Activated CD4-positive, alpha-beta memory T cell treated with anti-CD3 and anti-CD28 coated beads, Interleukin-2, amount 10 ng/mL, durations not matched to agents 7 days and 5 days (primary cell): ENCODE measurements at places on chromosomes 3 and 15. TPM values are rescaled to one million over a fixed set of nuclear protein-coding genes. Genes with fewer than 3 reads are reported as not detected.
A peak's percentile ranks its signal among the peaks of the same experiment; 100 is the strongest.

- no peak for DNase-seq
These were observed 13.8 kb downstream of the THBS1 start for GRCh38 chr15:39594446-39595337.

DNA sequence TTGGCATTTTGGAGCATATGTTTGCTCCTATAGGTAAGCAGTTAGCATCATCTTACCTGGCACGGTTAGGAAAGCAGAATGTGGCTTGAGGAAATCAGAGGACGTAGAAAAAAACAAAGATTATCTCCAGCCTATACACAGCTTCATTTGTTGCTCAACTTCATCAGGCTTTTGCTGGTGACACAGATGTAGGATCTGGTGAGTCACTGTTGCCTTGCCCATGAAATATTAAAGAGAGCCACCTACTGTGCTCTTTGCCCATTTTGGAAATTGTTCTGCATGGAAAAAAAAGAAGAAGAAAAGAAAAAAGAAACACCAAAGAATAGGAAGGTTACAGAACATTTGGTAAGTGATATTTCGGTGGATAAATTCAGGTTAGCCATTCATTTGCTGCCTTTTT lies 3.8 kb downstream of the IL1RAP start:
- DNase-seq = no peak

DNA sequence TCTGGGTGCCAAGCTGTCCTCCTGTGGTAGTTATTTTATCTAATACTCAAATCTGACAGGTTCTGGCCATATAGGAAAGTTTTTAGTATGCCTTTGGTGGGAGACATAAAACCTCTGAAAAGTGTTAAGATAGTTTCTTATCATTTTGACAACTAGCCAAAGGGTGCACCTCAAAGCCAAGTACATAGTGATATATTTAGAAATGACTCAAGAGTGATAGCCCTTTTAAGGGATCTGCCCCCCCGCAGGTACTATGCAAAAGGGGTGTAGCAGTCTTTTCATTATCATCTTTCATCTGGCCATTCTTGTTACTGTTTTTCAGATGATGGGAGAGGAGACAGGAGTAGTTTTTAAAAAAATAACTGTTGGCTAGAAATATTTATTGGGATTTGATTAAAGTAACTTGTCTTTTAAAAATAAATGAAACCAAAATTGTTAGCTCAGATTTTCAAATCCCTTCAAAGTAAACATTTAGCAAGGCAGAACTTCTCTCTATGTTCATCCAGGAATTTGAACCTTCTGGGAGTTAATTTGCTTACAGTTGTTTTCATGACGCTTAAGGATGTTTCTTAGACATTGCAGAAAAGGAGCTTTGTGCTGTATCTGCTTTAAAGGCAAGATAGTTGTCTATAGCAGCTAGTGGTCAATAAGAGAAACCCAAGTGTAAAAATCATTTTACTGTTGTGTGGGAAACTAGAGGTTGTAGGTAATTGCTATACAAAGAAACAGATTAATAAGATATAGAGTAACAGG lies 5.1 kb downstream of the PHLDB2 start:
- DNase-seq = no peak

DNA sequence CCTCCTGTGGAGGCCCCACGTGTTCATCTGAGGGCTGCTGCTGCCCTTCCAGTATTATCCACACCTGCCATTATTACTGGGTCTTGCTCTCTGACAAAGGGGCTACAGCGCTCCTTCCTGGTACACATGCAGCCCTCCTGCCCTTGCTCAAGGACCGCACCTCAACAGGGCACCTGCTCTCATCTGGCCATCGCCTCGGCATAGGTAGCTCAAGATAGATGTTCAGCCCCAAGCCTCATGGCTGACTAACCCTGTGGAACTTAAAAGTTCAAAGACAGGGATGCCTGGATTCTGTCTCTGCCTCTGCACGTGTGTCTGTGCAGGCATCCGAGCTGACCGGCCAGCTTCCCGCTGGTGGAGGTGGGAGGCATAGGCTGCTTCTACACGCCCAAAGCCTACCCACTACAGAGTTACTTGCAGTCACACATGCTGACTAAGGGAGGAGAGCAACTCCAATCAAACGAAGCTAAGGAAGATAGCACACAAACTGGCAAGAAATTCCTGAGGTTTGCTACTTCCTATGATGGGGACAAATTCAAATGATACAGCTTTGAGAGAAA lies 152.5 kb upstream of the ATP10A start:
- no peak for DNase-seq

GRCh38 chr3:35894735-35895134 lies 255.4 kb downstream of the ARPP21 start:
- no peak for DNase-seq

DNA sequence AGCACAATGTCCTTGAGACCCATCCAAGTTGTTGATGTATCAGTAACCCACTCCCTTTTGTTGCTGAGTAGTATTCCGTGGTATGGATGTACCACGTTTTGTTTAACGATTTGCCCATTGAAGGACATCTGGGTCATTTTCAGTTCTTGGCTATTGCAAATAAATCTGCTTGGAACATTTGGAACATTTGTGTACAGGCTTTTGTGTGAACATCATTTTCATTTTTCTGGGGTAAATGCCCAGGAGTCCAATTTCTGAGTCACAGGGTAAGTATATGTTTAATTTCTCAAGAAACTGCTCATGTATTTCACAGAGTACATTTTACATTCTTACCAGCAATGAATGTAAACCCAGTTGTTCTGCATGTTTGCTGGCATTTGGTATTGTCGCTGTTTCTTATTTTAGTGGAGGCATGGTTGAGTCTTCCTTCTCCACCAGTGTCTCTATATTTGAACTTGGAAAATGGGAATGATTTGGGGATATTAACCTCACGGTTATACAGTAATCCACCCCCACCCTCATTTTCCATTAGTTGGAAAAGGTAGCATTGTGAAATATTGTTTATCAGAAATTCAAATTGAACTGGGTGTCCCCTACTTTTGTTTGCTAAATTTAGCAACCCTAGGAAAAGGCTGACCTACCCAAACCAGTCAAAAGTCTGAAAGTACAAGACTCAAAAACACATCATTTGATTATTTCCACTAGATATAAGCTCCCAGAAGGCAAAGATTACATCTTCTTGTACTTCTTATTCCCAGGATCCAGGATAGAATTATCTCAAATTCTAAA lies 30.8 kb downstream of the POMGNT2 start:
- DNase-seq = no peak

The GALNT15 gene
- total RNA-seq = not detected

GRCh38 chr3:184635774-184636173 lies 74.2 kb downstream of the EPHB3 start:
- no peak for DNase-seq

The ANKUB1 gene
- total RNA-seq = not detected

- no peak for DNase-seq
These were observed 401.7 kb downstream of the NLGN1 start for GRCh38 chr3:173799060-173799816.

The PRKAR2A gene
- total RNA-seq = 28.3 TPM

GRCh38 chr3:107855710-107856109 lies 235.1 kb downstream of the CD47 start:
- no peak for DNase-seq

GRCh38 chr3:16060945-16061344 lies 113.5 kb upstream of the GALNT15 start:
- DNase-seq = no peak

DNA sequence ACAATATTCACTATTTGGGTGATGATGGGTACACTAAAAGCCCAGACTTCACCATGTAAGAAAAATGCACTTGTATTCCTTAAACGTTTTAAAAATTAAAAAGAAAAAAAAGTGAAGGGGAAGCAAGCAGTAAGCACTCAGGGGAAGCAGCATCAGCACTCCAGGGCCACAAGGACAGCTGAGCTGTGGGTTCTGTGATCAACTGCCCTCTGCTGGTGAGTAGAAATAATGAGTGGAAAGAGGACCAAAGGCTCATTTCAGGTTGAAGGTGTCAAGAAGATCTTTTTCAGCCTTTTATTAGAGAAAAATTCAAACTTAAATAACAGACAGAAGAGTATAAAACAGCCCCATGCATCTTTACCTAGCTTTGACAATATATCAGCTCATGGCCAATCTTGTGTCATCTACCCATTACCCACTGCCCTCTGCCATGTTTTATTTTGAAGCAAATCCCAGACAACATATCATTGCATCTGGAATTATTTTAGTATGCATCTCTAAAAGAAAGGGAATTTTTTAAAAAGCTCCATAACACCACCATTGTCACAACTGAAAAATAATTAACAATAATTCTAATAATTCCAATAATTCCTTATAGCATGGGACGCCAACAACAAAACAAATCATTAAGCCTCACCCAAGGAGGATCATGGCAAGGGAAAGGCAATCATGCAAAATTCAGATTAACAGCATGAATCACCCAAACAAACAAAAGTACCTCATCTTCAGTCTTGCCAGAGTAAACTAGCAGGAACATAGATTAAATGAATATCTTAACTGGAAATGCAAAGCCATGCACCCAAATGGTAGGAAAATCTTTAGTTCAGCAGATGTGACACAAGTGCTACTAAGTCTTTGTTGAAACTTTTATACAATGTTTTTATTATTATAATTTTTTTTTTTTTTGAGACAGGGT lies 42.5 kb downstream of the TAMM41 start:
- DNase-seq = peak; percentile 56

The TTLL13 gene
- total RNA-seq = 0.45 TPM

DNA sequence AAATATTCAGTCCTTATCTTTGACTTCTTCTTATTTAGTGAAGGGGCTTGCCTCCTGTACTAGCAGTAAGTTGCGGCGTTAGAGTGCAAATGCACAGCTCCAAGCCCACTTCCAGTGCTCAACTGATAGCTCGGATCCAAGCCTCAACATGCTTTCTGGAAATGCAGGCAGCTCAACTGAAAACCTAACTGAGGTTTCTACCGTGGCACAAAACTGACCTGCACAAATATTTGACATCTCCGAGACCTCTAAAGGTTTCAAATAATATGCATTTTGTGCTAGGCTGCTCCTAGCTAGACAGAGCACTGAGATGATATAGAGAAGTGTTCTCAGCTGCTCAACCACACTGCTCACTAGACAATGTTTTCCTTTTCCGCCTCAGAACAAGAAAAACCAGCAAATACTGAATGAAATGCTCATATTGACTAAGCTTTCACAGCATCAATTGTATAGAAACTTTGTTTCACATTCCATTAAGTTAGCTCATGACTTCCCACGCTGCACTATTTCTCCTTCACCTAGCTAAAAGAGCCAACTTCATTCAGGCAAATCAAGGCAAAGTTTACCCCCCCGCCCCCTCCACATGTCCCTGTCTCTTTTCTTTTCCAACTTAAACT lies 822 bp downstream of the ZNF385D start:
- no peak for DNase-seq

GRCh38 chr3:115401851-115402501 lies 221.3 kb upstream of the GAP43 start:
- no peak for DNase-seq

DNA sequence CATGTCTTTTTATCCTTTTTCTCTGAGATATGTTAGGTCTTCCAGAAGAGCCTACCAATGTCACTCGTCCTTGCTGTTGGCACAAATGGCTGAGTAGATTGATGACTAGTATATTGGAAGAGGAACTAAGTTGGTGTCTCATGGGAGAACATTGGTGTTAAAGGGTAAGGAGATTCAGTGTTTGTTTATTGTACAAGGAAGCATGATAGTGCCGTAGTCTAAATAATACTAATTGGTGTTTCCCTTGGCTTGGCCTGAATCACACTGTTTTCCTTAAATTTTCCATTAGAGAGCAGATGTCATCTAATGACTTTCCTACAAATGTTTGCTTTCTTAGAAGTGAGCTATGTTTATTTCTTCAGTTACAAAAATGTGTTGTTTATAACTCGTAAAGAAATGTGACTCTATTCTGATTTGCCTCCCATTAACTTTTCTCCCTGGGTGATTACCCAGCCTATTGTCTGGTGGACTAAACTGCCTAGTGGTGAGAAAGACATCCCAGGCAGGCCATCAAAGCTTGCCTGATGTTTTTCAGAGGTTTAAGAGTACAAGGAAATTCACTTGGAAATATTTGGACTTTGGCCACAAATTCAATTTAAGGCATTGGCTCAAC lies 28.7 kb downstream of the ADAMTSL3 start:
- no peak for DNase-seq

DNA sequence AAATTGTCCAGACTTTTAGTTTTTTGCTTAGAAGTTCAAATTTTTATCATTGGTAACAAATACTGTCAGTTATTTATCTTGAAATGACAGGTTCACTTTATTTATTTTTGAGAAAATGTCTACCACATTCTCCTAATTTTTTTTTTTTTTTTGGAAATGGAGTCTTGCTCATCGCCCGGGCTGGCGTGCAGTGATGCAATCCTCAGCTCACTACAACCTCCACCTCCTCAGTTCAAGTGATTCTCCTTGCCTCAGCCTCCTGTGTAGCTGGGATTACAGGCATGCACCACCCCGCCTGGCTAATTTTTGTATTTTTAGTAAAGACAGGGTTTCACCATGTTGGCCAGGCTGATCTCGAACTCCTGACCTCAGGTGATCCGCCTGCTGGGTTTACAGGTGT lies 16.1 kb upstream of the EBLN2 start:
- no peak for DNase-seq

The ACKR2 gene
- 2.3 TPM for total RNA-seq

The ADGRG7 gene
- not detected for total RNA-seq

The MASP1 gene
- not detected for total RNA-seq

- DNase-seq = peak; percentile 66
These were observed 119.9 kb downstream of the DGKG start for GRCh38 chr3:186241910-186242821.

The LOXL1 gene
- total RNA-seq = 9.1 TPM

GRCh38 chr15:63601704-63602185 lies 4.6 kb downstream of the FBXL22 start:
- DNase-seq = no peak
